Stimulated activated CD4-positive, alpha-beta T cell treated with anti-CD3 and anti-CD28 coated beads, Interleukin-2, amount 100 ng/mL, for 24 hours (primary cell): ENCODE measurements at places on chromosomes 12 and 14.

DNA sequence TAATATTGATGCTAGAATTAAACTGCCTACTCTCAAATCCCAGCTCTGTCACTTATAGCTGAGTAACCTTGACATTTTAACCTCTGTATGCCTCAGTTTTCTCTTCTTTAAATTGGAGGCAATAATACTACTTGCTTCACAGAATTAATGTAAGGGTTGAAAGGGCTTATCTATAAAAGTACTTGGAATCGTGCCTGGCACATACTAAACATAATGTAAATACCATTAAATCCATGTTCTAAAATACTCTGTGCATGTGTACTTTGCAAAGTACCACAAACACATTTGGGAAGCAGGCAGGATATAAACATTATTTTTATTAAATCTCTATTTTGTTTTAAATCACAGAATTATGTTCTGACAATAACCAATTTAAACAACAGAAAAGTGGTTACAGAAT is 41.9 kb downstream of the DYRK4 start:
- DNase-seq, result no peak

DNA sequence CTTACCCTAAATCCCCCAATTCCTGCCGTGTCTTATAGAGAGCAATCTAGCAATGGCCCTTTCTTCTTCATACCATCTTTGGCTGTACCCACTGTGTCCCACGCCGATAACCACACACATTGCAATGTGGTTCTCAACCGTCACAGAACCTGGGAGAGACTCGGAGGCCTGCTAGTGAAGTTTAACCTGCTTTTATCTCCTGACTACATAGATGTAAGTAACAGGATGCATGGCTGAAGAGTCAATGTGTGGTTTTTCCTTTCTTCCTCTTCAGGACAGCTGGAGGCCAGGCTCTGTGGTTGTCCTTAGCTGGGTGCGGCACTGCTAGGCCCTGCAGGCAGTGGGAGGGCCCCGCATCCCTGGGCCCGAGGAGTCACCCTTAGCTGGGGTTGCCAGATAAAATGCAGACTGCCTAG is 51.3 kb downstream of the ZNF664 start:
- no peak for DNase-seq

DNA sequence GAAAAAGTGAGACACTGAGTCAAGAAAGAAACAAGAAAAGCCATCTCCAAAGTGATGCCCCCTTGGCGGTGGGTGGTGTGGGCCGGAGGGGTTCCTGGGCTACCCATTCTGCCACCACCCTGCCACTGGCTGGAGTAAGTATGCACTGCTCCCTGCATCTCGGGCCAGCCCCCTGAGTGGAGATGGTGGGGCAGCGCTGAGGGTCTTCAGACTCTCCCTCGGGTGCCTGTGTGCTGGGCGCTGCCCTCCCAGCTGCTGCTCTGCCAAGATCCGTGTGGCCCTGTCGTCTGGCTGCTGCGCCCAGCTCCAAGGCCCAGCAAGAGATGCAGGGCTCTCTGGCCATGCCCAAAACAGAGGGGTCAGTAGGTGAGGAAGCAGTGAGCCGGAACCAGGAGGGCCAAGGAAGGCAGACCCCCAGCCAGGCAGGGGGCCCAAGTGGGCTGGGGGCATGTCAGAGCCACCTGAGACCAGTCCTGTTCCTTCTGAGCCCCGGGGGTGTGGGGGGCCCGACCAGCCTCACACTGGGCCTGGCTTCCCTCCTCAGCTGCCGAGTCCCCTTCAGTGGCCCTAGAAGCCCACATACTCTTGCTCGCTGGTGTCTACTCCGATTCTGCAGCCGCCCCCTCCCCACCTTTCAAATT is 5.2 kb downstream of the GPR132 start:
- DNase-seq, result no peak

DNA sequence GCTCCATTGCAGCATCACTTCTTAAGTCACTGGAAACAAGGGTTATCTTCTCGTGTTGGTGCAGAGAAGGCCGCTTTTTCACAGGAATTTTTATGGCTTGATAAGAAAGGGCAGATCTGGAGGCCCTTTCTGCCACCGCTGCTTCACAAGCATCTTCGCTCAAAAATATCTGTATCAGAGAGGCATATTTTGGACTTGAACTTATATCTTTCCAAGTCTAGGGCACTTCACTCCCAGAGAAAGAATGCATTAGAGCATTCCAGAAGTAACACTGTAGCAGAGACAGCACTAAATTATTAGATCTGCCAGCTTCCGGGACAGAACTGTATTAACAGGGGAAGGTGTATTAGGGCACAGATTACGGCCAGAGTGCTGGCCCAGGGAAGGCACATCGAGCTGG is 151.7 kb upstream of the AMIGO2 start:
- DNase-seq, result no peak

- DNase-seq, result no peak
Measured at GRCh38 chr12:71057330-71057729, 100.5 kb downstream of the TSPAN8 start.

DNA sequence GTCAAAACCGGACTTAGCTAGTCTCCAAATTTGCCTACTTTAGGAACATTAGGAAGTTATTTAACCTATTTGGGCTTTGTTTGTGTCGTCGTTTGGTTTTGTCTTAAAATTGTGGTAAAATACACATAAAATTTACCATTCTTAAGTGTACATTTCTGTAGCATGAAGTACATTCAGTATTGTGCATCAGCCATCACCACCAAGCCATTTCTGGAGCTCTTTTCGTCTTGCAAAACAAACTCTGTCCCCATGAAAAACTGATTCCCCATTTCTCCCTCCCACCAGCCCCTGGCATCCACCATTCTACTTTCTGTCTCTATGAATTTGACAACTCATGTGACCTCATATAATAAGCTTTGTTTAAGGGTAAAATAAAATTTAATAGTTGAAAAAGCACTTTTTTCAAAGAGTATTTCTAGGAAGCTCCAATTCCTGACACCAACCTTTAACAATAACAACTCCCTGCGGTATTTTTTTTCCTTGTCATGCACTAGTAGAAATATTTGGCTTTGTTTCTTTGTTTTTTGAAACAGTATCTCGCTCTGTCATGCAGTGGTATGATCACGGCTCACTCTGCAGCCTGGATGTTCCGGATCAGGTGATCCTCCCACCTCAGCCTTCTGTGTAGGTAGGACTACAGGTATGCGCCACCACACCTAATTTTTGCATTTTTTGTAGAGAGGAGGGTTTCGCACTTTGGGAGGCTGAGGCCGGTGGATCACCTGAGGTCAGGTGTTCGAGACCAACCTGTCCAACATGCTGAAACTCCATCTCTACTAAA is 3.6 kb upstream of the UBC start:
- DNase-seq, result no peak
